Activated T-helper 1 cell treated with Interleukin-2 at 50 U/mL for 16 hours (primary cell): ENCODE measurements at places on chromosomes 4 and X.

DNA sequence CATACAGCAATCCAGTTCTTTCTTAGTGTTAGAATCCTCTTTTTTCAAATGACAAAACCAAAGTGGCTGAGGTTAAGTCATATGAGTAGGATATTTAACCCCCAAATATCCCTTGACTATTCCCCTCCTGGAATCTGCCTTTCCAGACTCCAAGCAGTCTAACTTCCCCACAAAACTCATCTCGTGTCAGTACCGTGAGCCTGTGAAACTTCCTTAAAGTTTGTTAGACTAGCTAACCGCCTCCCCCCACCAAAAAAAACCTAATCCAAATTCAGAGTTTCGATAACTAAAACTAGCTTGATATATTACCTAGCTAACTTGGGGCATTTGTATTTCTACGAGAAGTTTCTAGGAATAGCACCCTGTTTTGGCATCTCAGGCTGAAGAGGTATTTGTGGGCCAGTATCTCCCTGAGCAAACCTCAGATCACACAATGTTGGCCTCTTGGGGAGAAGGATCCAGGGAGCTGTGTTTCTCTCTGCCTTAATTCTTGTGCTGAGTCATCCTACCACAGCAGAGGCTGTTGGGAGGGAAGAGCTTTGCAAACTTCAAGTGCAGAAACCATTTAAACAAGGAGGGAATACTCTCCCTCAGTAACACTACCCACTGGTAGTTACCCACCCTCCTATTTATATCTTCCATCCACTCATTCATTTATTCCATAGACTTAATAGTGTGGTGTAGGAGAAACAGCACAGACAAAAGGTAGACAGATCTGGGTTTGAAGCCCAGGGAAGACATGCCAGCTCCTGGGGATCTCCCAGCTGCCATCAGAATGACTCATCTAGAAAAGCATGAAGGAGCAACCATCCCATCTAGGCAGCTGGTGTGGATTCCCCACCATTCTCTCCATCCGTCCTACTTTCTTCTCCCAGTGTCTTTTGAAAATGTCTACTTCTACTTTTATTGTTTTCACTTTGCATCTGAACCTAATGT, 39.3 kb upstream of the TXK start:
- no peak for DNase-seq

GRCh38 chr4:79042079-79042674, 102.9 kb upstream of the PAQR3 start:
- no peak for DNase-seq

DNA sequence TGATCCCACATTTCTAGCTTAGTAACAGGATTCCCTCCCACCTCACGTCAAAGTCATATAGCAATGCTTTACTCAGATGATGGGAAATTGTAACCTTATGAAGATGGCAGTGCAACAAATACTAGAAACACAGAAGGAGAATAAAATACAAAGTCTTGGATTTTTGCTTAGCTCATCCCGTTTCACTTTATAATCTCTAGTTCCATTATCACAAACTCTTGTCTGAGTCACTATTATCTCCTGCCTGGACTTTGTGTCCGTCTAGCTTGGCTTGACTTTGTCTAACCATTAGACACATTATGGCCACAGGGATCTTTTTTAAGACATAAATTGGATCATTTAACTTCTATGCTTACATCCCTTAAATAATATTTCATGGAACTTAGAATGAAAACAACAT, 127.1 kb upstream of the GABRG1 start:
- DNase-seq: no peak

DNA sequence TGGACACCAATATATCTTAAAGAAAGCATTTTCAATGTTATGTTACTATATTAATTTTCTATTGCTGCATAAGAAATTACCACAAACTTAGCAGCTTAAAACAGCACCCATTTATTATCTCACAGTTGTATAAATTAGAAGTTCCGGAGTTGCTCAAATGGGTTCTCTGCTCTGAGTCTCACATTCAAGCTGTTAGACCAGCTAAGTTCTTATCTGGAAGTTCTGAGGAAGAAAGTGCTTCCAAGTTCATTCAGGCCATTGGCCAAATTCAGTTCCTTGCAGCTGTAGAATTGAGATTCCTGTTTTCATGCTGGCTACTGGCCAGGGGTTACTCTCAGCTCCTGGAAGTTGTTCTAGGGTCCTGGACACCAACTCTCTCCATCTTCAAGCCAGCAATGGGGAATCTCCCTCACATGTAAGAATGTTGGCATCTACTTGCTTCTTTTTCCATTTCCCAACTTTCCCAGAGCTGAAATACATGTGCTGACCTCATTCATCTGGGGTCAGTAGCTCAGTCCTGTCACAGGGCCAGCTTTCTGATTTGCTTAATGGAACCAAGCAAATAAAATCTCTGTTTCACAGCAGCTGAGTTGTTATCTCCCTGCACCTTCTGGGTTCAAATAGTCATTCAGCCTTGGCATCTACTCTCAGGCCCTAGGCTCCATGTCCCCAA, 99.6 kb upstream of the INTU start:
- DNase-seq: no peak

GRCh38 chrX:134684956-134685355, 26.7 kb upstream of the PLAC1 start:
- DNase-seq: no peak

DNA sequence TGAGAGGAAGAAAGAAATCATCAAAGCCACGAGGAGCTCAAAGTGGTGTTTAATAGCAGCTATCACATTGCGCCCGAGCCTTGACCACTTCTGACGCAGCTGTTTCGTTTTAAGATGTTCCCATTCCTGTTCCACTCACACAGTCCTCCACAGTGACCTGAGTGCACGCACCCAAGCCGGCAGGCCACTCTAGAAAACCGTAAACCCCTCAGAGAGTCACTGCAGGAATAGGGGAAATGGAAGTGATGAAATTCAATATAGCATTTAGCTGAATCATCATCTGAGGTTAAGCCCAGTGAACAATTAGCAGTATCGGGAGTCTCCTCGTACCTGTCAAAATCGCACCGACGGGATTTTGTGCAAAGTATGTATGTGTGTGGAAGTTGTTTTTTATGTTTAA, 17.9 kb upstream of the HAND2 start:
- DNase-seq: no peak

GRCh38 chr4:72295966-72296557, 264.3 kb downstream of the NPFFR2 start:
- DNase-seq: no peak

DNA sequence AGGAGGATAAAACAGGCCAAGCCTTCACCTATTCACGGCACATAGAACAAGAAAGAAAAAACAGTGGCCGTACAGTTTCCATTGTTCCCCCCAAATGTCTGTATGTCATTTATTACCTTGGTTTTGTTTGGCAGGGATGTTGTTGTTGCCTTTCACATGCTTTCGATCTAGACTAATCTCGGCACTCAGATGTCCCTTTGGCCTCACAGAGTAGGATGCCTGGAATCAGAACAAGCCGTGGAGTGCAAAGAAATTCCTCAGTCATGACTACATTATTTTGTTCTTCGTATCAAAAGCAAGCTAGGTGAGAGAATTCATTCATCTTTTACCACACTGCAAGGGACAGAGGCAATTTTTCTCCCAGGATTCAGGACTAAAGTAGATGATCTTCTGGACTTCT, 106.9 kb downstream of the SMIM20 start:
- no peak for DNase-seq

- no peak for DNase-seq
These were observed 67.2 kb downstream of the ANTXR2 start for GRCh38 chr4:80005863-80006262.

- DNase-seq: no peak
These were observed 97.1 kb upstream of the ANK2 start for GRCh38 chr4:112952313-112952700.

- no peak for DNase-seq
These were observed 217.3 kb upstream of the GK2 start for GRCh38 chr4:79625361-79625760.

- DNase-seq: no peak
These were observed 263.7 kb downstream of the IL1RAPL1 start for GRCh38 chrX:28850955-28851354.

DNA sequence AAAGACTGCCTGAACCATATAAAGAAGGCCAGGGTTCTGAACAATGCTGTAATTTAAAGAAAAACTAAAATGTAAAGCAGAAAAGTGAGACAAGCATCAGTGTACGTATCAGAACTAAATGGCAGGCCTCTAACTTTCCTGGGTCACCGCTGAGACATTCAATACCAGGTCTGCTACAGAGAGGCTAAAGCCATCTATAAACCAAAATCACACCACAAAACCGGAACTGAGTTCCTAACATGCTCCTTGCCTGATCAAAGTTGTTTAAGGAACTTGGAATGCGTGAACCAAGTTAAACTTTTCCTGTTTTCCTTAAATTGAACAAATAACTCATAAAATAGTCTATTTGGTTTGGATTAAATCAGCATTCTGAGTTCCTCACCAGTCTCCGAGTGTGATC, 55.3 kb upstream of the TECRL start:
- no peak for DNase-seq

DNA sequence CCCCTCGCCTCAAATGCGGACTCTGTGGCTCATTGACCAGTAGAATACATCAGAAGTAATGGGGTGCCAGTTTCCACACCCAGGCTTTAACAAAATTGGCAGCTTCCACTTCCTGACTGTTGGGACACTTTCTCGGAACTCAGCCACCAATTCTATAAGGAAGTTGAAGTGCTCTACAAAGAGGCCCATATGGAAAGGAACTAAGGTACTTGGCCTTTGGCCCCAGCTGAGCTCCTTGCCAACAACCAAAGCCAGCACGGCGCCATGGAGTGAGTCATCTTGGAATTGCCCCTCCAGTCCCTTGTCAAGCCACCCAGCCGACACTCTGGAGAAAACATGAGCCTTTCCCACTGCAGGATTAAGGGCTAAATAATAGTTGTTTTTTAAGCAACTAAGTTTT, 262.2 kb upstream of the INTU start:
- no peak for DNase-seq

DNA sequence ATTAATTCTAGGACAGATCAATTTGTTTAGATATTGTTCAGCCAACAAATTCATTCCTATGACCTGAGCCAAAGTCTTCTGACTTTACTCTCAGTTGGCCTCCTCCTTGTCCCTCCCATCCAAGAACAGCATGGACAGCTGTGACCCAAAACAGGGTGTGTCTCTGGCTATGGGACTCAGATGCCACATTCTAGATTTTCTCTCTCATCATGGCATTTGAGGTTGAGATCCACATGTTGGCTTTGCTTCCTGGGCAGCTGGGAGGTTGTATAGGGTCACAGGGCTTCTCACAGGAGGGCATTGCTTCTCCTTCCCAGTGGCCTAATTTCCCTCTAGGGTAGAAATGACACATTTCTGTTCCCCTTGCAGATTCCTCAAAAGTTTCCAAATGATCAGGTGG, 22.6 kb upstream of the EGF start:
- no peak for DNase-seq

DNA sequence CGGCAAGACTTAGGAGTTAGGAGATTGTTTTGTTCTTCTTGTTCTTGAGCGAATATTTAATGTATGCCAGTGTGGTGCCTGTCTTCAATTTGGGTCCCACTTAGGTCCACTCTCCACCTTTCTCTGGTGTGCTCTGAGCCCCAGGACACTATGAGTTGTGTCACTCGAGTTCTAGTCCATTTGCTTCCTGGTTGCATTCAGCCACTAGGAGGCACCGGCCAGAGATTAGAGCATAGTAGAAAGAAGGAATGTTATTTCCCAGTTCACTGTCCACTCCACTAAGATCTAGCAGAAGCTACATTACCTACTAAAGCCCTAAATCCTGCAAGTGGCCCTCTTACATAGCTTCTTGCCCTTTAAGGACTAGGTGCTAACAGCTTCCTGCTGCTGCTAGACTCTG, 326.9 kb downstream of the NAF1 start:
- DNase-seq: no peak
